ENCODE measurements at places on chromosomes 11 and 22. TPM values are rescaled to one million over a fixed set of nuclear protein-coding genes. Genes with fewer than 3 reads are reported as not detected.

Gene ZNHIT2
- 6.9 TPM for polyA plus RNA-seq

Gene OSM
- not detected for polyA plus RNA-seq

Gene HTR3B
- polyA plus RNA-seq: not detected

Gene MRGPRE
- 0.28 TPM for polyA plus RNA-seq

Gene IGLL5
- not detected for polyA plus RNA-seq
